Effector memory CD8-positive, alpha-beta T cell (primary cell): ENCODE measurements at places on chromosomes 7 and 10.

- no peak for DNase-seq
Observed at GRCh38 chr7:69953136-69954067, 355.1 kb downstream of the AUTS2 start.

DNA sequence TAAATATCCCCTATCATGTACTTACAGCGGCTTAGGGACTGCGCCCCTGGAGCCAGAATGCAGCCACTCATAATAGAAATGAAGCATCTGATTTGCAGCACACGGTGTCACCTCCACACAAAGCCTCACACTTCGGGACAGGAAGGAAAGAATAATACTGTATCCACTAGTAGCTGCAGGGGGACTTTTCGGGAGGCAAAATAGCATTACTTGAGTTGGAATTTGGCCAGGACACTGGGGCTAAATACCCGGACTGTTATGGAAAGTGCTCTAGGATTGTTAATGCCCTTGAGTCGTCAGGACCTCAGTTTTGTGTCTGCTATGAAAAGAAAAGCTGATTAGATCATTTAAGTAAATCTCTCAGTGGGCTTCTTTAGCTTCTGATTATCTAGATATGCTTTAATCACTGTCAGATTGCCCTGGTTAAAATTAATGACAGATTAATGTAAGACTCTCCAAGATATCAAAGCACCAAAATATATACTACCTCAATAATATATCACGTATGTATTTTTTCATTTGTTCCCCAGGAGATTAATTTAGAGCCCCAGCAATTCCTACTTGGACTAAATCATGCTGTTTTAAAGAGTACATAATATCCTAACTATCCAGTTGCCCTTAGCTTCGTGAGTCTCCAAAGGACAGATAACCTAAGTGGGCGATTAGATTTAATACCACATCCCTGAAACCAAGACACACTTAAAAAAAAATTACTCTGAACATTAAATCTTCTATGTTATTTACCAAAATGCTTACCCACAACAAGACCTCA, 173.0 kb upstream of the NEBL start:
- DNase-seq: no peak

DNA sequence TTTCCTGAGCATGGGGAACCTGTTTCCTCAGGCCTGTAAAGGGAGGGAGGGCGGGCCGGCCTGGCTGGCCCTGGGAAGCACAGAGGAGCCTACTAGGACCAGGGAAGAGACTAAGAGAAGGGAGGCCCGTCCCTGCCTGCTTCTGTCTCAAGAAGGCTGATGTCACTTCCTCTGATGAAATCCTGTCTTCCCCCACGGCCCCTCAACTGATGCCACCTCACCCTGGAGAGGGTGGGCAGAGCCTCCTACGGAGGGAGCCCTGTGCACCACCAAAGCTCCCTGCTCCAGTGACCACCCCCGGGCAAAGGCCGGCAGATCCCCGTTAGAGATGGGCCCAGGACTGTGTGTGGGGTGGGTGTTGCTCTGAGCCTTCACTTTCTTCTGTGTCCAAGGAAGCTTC, 1.0 kb upstream of the PILRA start:
- DNase-seq: no peak

GRCh38 chr10:84447701-84448400, 119.5 kb downstream of the CCSER2 start:
- no peak for DNase-seq

DNA sequence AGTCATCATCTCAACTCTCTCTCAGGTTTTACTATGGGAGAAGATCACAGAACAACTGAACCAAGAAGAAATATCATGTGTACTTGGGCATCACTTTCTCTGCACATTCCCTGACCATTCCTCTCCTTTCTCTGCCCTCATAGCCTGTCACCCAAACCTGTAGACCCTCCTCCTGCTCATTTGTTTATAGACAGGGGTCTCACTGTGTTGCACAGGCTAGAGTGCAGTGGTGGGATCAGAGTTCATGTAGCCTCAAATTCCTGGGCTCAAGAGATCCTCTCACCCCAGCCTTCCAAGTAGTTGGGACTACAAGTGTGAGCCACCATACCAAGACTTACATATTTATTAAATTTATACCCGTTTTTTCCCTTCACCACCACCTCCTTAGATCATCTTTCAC, 260.8 kb upstream of the SLC26A5 start:
- DNase-seq: no peak

DNA sequence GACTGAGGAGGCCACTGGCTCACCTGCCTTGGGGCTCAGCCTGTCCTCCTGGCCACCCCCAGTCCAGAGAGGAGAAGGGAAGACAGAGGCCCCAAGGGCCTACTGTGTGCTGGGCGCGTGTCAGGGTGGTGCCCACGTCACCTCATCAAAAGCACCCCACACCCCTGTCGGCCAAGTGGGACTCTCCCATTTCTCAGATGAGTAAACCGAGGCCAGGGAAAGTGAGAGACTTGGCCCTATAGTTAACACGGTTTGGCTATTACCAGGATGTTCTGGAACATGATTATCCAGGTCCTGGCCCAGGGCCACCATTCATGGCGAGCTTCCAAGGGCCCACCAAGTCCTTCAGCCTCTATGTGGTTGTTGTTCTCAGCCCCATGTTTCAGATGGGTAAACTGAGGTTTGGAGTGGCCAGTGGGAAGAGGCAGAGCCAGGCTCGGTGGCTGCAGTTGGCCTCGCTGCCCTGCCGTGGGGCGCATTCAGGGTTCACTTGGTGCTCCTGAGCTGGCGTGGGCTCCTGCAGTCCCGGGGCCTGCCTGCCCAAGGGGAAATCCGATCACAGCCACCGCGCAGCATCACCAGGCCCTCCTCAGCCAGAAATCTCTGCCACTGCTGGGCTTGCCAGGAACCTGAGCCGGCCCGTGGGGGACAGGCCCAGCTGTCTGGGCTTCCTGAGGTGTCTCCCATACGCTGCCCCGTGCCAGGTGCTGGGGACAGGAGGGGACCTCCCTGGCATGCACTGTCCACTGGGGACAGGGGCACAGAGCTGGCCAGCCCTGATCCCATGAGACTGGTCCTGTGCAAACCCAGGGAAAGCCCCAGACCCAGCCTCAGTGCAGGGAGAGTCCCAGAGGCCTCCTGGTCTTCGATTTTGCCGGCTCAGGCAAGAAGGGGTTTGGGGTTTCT, 117.7 kb upstream of the TNRC18 start:
- DNase-seq: no peak

DNA sequence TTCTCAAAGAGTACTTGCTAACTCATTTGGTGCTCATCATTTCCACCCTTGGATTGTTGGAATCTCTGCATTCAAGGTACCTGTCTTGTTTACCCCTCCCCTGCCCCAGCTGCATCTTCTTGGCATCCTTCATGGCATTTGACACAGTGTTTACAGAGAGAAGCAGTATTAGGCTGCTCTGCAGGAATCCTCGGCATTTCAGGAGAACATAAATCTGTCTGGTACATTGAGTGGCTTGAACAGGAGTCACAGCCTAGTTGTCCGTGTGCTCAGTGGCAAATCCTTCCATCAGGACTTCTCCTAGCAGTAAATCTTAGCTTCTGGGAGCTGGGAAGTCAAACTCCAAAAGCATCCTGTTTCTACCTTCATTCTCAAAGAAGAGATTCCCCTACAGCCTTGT, 136.8 kb upstream of the YAE1 start:
- DNase-seq: no peak

DNA sequence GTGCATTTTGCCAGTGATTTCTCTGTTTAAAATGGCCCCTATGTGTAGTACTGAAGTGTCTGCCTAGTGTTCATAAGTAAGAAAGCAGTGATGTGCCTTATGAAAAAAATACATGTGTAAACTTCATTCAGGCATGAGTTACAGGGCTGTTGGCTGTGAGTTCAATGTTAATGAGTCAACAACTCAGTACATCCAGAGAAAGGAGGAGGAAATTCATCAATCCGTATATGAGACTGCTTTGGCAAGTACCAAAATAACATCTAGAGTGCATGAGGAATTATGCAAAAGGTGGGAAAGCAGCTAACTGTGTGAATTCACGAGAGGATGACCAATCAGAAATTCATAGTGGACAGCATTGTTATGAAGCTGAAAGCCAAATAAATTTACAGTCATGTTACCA, 255.6 kb downstream of the ZEB1 start:
- no peak for DNase-seq

GRCh38 chr10:124935946-124936345, 6.0 kb upstream of the ZRANB1 start:
- no peak for DNase-seq

DNA sequence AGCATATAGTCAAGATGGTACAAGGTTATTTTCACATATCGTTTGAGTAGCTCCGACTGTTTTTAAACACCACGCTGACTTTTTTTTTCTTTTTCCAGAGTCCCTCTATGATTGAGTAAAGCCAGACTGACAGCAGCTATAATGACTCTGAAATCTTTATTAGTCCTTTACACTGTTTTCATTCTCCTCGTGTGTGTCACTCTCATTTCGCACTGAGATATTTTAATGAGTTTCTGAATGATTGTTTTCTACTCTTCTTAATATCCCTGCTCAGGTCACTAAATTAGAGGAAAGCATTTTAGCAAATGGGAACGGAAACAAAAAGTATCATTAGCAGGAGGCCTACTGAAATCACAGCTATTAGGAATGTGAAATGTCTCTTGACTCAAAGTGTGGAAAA, 162.3 kb upstream of the MTPN start:
- no peak for DNase-seq

- DNase-seq: no peak
Observed at GRCh38 chr10:89909752-89910151, 208.4 kb downstream of the KIF20B start.

DNA sequence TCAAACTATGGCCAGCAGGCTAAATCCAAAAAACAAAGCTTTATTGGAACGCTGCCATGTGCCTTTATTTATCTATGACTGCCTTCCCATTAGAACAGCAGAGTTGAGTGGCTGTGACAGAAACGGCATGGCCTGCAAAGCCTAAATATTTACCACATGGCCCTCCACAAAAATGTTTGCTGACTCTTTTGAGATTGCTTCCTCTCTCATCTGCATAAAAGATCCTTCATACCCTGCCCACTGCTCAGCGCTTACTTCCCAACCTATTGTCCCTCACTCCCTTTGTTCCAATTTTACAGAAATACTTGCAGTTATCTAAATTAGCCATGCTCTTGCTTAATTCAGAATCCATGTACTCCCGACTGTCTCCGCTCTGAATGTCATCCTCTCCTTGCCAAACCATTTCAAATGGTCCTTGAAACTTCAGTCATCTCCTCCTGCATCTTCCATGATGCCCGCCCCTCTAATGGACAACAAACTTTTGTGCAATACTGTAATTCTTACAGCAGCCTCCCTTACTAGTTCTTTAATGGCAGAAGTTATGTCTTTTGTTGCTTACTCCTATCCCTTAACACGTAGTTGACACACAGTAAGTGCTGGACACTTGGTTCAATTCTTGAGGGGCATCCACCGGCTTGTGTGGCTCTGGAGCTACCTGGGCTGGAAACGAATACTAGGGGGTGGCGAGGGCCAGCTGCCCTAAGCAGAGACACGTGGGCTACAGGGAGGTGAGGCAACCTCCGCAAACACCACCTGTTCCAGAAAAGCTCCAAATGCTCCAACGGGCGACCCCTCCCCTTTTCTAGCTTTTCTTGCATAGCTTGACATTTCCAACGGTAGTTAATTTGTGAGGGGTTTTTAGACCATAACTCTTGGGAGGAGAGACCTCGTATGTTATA, 832 bp downstream of the XRCC2 start:
- DNase-seq: peak; percentile 1

DNA sequence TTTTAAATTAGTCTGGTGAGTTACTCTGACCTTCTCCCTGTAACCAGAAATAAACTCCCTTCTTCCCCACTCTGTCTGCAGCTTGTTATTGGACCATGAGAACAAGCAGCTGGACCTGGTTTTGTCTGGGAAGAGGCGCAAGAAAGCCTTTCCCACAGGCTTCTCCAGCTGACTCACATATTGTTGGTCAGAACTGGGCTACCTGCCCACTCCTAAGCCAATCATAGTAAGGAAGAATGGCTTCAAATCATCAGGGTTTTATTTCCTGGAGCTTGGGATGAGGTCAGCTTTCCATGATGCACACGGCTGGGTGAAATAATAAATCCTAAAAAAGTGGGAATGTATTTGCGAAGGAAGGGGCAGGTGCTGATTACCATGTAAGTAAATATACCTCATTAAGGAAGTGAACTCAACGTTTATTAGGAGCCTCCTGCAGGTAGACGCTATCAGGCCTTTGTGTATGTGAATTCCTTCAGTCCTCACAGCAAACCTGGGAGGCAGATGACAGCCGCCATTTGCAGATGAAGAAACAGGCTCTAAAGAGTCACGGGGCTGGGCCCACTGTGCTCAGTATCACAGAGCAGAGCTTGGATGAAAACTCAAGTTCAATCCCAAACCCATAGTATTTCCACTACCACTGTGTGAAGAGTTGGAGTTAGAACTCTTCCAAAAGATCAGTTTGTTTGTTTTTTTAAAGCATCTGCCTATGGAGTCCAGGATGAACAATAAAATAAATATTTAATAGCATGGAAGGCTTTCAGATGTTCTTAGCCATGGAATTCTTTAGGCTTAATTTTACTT, 32.8 kb downstream of the IL15RA start:
- DNase-seq: no peak

DNA sequence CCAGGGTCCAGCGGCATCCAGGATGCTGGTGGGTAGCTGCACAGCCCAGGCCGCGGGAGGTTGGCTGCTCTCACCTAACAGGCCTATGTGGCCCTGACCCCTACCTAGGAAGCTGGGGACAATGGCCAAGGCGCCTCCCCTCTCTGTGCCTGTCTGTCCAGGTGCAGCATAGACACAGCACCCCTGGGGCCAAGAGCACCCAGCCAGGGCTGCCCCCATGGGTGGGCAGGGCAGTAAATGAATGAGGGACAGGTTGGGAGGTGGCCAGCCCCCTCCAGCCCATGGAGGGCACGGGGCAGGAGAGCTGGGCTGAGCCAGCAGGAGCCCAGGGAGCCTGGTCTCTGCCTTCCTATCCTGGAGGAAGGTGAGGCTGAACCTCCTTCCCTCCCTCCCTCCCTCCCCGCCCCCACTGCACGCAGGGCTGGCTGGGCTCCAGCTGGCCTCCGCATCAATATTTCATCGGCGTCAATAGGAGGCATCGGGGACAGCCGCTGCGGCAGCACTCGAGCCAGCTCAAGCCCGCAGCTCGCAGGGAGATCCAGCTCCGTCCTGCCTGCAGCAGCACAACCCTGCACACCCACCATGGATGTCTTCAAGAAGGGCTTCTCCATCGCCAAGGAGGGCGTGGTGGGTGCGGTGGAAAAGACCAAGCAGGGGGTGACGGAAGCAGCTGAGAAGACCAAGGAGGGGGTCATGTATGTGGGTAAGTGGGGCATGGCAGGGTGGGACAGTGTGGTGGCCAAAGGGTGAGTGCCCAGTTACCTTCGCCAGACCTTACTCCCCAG, at the start of gene SNCG:
SNCG (plus strand) TSS at position 484 of the 785 bp plus-strand sequence; CDS start at position 583, 99 bp downstream.
- no peak for DNase-seq

GRCh38 chr7:38217672-38218071, 39.6 kb downstream of the STARD3NL start:
- no peak for DNase-seq

GRCh38 chr7:36387435-36388231, 2.0 kb upstream of the ANLN start:
- no peak for DNase-seq

- DNase-seq: no peak
Observed at GRCh38 chr7:46814516-46815250, 767.2 kb downstream of the TNS3 start.
